ENCODE measurements at places on chromosomes 4 and X. TPM values are rescaled to one million over a fixed set of nuclear protein-coding genes. Genes with fewer than 3 reads are reported as not detected.

DNA sequence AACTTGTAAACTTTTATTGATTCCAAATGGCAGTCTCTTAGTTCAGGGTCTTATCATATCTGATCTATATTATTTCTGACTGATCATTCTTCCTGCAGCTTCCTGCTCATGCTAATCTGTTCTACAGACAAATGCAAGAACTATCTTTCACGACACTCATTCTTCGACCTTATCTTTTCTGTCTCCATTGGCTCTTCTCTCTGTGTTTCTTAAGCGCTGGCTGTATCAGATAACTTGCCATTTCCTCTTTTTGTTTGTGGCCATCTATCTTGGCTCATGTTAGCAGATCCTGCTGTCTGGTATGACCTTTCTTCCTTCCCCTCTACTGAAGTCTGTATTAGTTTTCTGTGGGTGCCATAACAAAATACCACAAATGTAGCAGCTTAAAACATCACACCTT, 230.5 kb upstream of the PUDP start:
- H3K4me1 ChIP-seq = no peaks in the 10 kb centered on the region
- no peaks in the 10 kb centered on the region for H3K27me3 ChIP-seq
- no peak for DNase-seq
- no peak overlapping the region for H3K27ac ChIP-seq
- H3K4me3 ChIP-seq = no peak overlapping the region

DNA sequence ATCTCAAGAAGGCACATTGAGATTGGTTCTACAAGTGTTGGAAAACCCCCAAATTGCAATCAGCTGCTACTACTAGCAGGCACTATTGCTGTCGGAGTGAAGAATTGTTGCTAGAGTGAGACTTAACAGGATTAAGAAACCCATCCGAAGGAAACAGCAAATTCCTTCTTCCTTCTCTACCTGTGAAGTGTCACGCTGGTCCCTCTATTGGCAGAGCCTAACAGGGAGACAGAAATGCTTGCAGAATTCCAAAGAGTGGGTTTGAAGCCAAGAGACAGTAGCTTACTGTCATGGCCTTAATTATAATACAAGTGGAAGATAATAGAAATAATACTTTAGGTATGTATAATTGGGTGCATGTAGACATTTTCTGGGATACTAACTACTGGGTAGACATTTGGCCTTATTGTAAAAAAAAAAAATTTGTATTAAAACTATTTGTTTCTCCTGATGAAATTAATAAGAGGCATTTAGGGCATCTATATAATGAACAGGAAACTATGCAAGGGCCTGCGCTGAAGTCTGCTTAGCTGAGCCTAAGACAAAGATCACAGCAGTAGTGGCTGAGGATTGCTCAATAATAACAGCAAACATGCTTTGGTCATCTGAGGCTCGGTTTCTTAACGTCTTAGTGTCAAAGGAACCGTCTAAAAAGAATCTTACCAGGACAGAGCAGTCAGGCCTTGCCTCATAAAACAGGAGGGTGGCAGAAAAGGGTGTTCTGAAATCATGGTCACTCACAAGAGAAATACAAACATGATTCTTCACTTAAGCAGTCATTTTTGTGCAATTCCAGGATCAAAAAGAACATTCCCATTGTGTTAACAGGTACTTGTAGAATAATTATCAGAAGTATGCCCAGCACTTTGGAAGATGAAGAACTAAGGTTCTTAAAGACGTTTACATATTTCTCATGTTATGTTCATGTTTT, 40.8 kb downstream of the FAM241A start:
- H3K36me3 ChIP-seq = peaks cover 14% of the 10 kb centered on the region
- H3K27ac ChIP-seq = no peak overlapping the region
- H3K27me3 ChIP-seq = no peaks in the 10 kb centered on the region
- DNase-seq = no peak
- H3K4me3 ChIP-seq = no peak overlapping the region
- peaks cover 19% of the 10 kb centered on the region for H3K4me1 ChIP-seq

DNA sequence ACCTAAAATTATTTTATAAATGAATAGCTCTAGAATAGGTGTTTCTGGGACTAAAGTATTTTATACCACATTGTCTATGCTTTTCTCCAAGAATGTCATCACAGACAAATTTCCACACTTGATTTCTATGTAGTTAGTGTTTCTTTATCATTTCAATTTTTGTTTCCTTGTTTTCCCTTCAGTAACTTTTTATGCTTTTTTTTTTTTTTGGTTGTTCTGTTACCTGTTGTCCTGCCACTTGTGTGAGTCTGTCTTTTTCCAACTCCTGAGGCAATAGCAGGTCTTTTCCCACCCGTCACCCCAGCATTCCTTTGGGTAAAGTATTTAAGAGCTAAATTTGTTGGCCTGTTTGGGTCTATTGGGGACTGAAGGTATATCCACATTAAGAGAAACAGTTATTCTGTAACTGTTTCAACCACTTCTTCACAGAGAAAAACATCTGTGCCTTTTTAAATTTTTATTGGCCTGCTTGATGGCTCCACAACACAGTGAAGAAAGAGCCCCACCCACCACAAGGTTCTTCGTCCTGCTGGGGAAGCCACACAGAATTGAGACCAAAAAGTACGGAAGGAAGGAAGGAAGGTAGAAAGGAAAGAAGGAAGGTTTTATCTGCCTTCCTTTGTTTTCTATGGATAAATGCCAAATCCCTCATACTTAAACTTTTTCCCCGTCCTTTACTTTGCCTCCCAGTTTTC, 17.7 kb upstream of the GPC3 start:
- H3K4me3 ChIP-seq = no peak overlapping the region
- no peak for DNase-seq
- no peaks in the 10 kb centered on the region for H3K27me3 ChIP-seq
- H3K27ac ChIP-seq = no peak overlapping the region
- no peaks in the 10 kb centered on the region for H3K4me1 ChIP-seq

DNA sequence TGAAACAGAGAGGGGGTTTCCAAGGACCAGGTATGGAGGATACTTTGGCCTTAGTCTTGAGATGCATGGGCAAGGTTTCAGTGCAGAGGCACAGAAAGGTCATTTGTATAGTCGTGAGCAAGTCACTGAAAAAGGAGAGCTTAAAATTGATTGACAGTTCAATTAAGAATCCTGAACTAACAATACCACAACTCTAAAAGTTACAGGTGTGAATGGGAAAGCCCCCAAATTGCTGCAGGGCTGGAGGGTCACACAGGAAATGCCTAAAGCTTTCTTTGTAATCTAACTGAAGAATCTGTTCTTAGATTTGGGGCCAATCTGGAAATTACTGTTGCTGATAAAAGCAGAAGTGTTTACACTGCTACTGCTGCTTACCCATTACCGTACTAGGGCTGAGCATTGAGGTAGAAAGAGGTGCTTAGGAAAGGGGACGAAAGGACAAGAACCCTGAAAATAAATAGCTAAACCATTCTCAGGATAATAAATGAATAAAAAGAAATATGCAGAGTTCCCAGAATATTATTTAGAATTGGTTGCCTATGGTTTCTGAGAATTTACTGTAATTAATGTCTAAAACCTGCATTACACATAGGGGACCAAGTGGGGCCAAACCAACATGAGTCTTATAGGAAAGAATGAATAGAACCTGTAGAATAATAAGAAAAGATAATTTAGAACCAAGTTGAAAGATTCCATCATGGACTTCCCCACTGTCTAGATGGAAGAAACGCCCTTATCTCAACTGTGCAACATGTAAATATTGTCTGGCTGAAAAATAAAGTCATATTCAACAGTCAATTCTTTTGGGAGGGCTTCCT, 91.9 kb upstream of the PPP1R2C start:
- H3K4me3 ChIP-seq = no peak overlapping the region
- no peaks in the 10 kb centered on the region for H3K36me3 ChIP-seq
- H3K27ac ChIP-seq = no peak overlapping the region
- DNase-seq = no peak

- H3K4me3 ChIP-seq = no peak overlapping the region
- peaks cover 30% of the 10 kb centered on the region for H3K4me1 ChIP-seq
- H3K36me3 ChIP-seq = peaks cover 15% of the 10 kb centered on the region
- DNase-seq = peak; percentile 88
- no peak overlapping the region for H3K27ac ChIP-seq
Measured at GRCh38 chrX:53435997-53436396, 1.8 kb upstream of the HSD17B10 start.

DNA sequence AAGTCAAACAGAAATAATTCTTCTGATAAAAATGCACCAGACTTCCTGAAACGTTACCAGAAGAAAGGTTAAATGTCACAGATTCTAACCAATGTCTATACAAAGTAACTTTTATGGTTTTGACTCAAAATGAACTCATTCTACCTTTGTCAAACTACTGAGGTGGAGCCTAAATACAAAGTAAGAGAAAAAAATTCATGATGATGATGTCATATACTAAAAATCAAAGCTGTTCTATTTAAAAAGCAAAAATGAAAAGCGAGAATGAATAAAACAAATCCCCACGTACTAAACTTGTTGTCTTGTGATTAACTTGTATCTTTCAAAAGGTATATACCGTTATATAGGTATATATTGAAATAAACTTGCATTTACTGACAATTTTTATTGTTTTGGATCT, 21.7 kb downstream of the GNPDA2 start:
- H3K4me1 ChIP-seq = no peaks in the 10 kb centered on the region
- no peaks in the 10 kb centered on the region for H3K27me3 ChIP-seq
- H3K4me3 ChIP-seq = no peak overlapping the region
- H3K36me3 ChIP-seq = peaks cover 36% of the 10 kb centered on the region
- no peak for DNase-seq

DNA sequence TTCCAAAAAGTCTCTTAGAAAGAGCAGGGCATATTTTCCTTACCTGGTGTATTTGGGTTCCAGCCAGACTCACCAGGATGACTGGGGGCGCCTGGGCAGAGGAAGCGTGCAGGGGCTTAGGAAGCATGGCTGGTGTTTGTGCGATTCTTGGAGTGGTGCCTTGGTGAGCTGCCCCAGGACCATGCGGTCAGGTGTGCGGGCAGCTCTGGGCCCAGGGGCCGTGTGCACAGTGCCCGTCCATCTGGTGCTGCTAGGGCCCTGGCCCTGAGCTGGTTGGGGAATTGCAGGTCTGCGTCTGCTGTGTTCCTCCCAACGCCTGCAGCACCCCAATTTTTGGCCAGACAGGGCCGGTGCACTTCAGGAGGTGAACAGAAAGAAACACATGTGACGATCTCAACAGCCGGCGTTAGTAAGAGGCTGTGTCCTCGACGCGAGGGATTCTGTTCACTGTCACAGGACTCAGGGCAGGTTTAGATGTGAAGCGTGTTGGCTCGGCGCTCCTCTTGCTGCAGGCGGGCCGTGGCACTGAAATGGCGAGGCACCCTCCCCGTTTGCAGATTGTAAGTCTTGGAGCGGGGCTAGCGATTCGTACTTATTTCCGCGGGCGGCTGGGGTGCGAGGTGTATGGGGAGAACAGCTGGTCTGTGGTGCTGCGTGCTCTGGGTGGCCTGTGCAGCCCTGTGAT, 15.2 kb downstream of the RGS12 start:
- no peak overlapping the region for H3K27ac ChIP-seq
- no peak overlapping the region for H3K4me3 ChIP-seq
- no peaks in the 10 kb centered on the region for H3K36me3 ChIP-seq
- DNase-seq = no peak
- peaks cover 16% of the 10 kb centered on the region for H3K4me1 ChIP-seq

GRCh38 chr4:179695175-179695574, 2252.9 kb upstream of the AGA start:
- H3K4me1 ChIP-seq = no peaks in the 10 kb centered on the region
- no peaks in the 10 kb centered on the region for H3K27me3 ChIP-seq
- H3K36me3 ChIP-seq = no peaks in the 10 kb centered on the region
- DNase-seq = no peak

DNA sequence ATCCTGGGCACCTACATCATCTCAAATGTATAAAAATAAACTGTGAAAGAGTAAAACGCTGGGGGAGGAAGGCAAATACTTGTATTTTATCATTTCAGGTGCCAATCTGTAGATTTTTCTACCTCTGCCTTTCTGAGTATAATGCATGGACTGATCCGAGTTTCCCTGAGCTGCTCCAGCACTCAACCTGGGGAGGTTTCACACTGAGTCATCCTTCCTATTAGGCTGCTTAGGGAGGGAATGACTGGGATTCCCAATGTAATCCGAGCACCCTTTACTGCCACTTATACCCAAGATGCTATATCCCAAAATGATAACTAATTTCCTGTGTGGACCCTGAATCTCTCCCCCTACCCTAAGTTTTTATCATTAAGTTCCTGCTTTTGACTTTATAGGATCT, 126.6 kb downstream of the HNRNPD start:
- peaks cover 8% of the 10 kb centered on the region for H3K27me3 ChIP-seq
- no peak for DNase-seq
- no peak overlapping the region for H3K4me3 ChIP-seq
- H3K36me3 ChIP-seq = no peaks in the 10 kb centered on the region
- no peaks in the 10 kb centered on the region for H3K4me1 ChIP-seq

NR0B1 gene
- total RNA-seq = not detected

TSPAN7 gene
- not detected for total RNA-seq

CXorf66 gene
- total RNA-seq = not detected

Data from activated CD4-positive, alpha-beta T cell treated with anti-CD3 and anti-CD28 coated beads, Interleukin-2, amount 10 ng/mL, durations not matched to agents 24 days and 14 days (primary cell).